Right ventricle myocardium inferior (tissue), 1 donor: ENCODE measurements at places on chromosomes 2 and 18. TPM values are rescaled to one million over a fixed set of nuclear protein-coding genes. Genes with fewer than 3 reads are reported as not detected.

Gene UGT1A5
- total RNA-seq, result not detected

Gene SCN2A
- total RNA-seq, result 0.16 TPM

Gene PLB1
- 3.0 TPM for total RNA-seq

Gene FN1
- 92.2 TPM for total RNA-seq

Gene SLC5A7
- total RNA-seq, result 0.11 TPM

Gene SLC4A5
- total RNA-seq, result 1.1 TPM

Gene EFEMP1
- 75.9 TPM for total RNA-seq

Gene ERFE
- total RNA-seq, result 0.51 TPM

Gene CDK15
- 0.35 TPM for total RNA-seq

Gene BOLA3
- total RNA-seq, result 88.4 TPM

Gene IL1R1
- total RNA-seq, result 26.6 TPM

Gene PRSS56
- 0.11 TPM for total RNA-seq

Gene AGBL5
- total RNA-seq, result 9.9 TPM

Gene TPO
- 5.2 TPM for total RNA-seq

Gene FOXD4L1
- total RNA-seq, result not detected

Gene BOLL
- total RNA-seq, result not detected

Gene ATP6V1B1
- not detected for total RNA-seq

Gene CDCA7
- 1.5 TPM for total RNA-seq

Gene GPAT2
- total RNA-seq, result 6.1 TPM

Gene HOXD13
- total RNA-seq, result not detected

Gene SERPINB2
- total RNA-seq, result not detected

Gene PSMA8
- 0.14 TPM for total RNA-seq

Gene XRCC5
- 113 TPM for total RNA-seq

Gene IL1A
- not detected for total RNA-seq

Gene CYTIP
- total RNA-seq, result 1.7 TPM

Gene ANKRD62
- not detected for total RNA-seq

Gene UGT1A4
- total RNA-seq, result not detected

Gene NEB
- total RNA-seq, result 0.87 TPM

Gene ALPI
- total RNA-seq, result not detected

Gene KCNS3
- total RNA-seq, result 4.5 TPM

Gene SCYGR6
- not detected for total RNA-seq

Gene IL1R2
- 1.3 TPM for total RNA-seq

Gene CYRIA
- 5.1 TPM for total RNA-seq

Gene ST8SIA5
- total RNA-seq, result 2.6 TPM

Gene FLACC1
- total RNA-seq, result 6.5 TPM

Gene SERPINB13
- not detected for total RNA-seq

Gene USP40
- total RNA-seq, result 17.2 TPM

Gene EHD3
- 27.9 TPM for total RNA-seq
